ENCODE measurements at places on chromosomes 16 and 17.

DNA sequence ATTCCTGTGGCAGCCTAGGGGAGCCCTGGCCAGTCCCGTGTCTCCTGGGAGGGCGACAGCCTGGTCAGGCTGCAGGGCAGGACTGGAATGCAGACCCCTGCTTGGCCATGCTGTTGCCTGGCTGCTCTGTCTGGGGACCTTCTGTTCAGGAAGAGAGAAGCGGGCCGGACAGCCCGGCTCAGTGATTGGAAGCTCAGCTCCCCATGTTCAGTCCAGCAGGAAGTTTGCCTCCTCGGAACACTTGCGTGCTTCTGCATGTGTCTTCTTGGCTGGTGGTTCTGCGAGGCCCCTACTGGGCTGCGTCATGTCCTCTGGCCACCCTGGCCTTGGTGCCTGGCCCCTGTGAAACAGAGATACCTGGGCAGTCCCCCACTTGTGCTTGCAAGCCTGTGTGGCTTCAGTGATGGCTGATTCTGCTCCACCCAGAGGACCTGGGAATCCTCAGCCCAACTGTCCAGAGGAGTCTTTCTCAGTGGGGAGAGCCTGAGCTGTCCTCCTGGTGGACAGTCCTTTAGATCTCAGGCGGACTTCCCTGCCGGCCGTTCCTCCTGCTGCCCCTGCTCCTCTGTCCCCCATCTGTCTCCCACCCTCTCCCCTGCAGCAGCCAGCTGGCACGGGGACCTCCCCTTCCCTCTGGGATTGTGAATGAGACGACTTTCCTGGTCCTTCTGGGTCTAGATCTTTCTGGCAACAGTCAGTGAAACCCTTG lies 279.5 kb downstream of the SEC14L1 start:
- no peak for DNase-seq

DNA sequence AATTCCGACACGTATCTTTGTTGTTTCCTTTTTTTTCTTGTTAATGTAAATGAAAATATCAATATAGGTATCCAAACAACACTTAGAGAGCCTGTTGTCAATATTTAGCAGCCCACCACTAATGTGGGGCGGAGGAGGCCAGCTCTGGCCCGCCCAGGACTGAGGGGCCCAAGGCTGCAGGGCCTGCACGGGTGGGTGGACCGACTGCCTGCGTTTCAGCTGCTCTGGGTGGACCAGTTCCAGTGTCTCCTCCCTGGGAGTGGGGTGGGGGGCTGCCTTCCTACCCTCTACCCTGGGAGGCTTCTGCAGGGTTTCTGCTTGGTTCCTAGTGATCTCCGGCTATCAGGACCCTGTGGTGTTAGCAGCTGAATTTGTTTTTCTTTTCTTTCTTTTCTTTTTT lies 15.9 kb upstream of the ADGRG1 start:
- no peak for DNase-seq

GRCh38 chr17:50477976-50478375 lies 684 bp upstream of the RSAD1 start:
- DNase-seq = no peak

DNA sequence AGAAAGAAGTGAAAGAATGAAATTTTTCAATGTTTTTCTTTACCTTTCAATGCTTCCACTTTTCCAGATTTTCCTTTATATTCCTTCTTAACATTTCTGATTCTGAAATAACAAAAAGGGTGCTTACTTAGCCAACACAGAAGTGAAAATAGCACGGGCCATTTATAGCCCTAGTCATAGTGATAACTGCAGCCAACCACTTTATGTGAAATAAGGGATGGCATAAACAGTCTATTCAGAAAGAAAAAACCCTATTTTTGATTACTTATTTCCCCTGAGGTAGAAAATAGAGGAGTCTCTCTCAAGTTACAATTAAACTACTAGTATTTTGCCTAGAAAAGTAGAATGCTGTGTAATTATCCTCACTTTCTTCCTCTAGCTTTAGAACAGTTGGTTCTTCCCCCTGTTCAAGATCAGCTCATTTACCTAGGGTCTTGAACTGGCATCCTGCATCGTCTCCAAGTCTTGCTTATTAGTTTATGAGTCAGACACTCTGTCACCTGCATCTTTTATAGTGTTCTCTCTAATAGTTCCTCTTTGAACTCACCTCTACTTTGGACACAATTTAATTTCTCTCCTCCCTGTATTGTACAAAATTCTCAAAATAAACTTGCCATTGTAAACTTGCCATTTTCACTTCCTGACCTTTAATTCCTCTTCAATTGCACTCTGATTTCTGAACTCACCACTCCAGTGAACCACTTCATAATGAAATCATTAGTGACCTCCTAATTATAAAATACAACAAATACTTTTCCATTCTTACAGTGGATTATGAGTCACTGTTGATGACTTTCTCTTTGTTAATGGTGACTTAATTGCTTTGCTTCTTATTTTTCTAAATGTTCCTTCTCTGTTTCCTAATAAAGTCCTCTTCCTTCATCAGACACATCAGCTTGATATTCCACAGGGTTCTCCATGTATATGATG lies 23.6 kb downstream of the ABCA6 start:
- no peak for DNase-seq

- no peak for DNase-seq
Observed at GRCh38 chr17:30224419-30224960, 11.0 kb downstream of the SLC6A4 start.

DNA sequence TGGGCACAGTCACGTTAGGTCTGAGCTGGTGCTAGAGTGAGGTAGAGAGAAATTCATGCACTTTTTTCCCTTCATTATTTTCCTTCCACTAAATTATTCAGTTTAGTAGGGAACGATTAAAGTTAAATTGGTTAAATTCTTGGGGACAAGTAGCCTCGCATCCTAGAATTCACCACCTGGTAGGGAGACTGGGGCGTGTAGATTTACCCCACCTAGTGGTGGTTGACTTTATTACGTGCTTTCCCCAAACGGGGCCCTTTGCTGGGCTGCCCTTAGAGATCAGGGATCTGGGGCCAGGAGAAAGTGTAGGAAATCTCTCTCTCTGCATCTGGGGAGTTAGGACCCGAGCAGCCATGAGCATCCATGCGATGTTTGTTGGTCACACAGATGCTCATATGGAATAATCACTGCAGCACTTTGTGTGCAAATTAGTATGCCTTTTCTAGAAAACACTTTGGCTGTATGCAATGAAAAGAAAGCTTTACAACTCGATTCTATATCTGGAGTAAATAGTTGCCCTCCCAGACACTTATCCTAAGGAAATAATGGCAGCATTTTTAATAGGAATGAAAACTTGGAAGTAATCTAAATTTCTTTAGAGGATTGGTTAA lies 107.0 kb downstream of the PLCG2 start:
- peak; percentile 39 for DNase-seq

DNA sequence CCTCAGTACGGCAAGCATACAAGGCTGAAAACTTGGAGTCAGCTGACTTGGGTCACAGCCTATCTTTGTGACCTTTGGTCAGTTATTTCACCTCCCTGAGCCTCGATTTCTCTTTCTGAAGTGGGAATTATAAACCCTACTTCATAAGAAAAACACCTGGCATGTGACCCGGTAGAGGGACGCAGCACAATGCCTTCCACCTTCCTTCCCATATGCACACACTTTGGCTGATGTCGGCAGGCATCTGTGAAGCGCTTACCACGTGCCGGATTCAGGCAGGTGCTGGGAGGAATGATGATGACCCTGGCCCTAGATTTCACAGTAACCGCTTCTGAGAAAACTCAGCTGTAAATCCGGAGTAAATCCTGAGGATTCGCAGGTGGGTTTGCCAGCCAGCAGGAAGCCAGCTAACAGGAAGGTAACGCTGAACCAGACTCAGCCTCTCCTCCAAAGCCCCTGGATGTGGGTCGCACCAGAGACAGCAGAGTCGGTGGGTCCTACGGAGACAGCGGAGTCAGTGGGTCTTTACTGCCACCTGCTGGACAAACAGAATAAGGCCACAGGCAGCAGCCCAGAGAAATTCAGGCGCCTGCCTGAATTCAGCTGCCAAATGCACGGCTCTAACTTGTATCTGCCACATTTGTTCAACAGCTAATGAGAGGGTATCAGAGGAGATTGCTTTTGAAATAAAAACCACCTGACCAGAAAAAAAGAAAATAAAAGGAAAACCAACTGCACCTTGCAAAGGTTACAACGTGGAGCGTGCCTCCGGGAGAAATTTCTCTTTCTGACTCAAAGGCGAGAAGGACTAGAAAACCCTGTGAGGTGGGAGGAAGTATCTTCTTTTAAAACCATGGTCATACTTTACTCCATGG lies 16.6 kb downstream of the COPRS start:
- peak; percentile 68 for DNase-seq

DNA sequence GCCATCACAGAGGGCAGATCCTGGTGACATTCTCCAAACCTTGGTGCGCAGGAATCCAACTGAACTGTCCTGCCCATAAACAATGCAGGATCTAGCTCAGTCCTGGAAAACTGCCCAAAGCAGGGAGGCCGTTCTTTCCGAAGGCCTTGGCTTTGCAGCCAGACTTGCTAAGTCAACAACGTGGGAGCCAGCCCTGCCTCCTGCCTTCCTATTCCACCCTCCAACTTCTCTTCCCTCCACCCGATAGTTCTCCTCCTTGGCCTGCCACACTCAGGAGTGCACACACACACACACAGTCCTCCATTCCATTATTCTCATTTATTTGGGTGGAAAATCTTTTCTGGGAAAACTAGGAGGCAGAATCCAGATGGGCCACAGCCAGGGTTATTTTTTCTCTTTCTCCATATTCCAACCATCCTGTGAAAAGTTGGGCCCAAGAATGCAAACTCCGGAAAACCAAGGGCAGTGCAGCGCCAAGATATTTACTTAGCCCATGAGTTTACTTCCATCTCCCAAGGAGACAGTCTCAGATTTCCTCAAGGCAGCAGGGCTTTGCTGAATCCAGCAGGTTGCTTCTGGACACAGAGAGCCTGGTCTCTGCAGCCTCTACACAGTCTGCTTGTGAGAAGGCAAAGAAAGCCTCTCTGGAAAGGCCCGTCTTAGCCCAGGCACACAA lies 15.8 kb downstream of the COPRS start:
- no peak for DNase-seq

DNA sequence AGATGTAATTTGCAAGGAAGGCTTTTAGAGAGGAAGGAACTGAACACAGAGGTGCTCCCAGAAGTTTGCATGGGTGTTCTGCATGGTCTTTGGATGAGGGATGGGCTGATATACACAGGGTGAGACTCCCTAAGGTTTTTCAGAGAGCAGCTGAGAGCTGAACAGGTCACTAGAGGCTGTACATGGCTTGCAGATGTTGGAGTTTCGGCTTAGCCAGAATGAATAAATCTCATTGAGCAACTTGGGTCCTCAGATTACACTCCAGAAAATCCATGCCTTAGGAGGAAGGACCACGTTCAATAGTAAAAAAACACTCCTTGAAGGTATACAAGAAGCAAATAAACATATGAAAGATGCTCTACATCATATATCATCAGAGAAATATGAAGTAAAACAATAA lies 7.5 kb upstream of the ITGB3 start:
- DNase-seq = no peak

DNA sequence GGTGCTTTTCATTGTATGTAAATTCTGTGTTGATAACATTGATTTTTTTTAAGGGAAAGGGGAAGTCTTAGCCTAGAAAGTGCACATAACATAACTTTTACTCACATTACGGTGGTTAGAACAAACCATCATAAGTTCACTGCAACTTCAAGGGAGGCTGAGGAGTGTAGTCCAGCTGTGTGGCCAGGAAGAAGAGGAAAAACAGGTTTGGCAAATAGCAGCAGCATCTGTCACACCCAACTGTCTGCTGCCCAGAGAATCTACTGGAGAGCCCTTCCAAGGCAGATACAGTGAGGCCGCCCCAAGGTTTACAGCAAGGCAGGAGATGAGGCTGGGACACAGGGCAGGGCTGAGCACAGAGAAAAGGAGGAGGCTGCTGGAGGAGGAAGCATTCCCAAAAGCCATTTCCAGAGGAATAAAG lies 60.6 kb downstream of the AIPL1 start:
- DNase-seq = no peak

DNA sequence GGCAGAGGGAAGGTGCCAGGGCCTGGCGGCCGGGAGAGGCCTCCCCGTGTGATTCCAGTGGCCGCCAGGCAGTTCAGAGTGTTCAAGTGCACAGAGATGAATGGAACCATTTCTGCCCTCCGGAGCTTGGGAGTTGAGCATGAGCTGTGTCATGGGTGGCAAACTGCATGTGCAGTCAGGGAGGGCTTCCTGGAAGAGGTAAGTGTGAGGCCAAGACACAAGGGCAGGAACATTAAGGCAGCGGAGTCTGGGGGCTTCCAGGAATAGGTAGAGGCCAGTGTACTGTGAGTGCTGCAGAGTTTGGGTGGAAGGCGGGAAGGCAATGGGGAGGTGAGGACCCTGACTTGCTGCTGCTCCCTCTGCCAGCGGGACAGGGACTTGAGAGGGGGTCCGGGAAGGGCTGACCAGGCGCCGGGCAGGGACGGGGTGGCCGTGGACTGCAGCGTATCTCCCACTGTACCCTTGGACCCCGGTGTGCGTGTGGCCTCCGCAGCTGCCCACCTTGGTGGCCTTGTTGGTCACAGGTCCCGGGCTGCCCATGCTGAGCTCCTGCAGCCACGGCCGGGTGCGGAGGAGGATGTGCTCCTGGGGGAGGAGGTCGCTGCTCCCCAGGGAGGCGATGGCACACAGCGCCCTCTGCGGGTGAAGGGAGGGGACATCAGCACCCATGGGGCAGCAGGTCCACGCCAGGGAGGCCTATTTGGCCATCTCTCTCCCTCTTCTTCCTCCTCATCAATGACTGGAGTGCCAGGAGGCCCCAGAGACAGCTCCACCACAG lies 7.5 kb upstream of the CEP131 start:
- DNase-seq = no peak

- DNase-seq = peak; percentile 34
Observed at GRCh38 chr17:43753493-43754129, 5.0 kb downstream of the SOST start.

DNA sequence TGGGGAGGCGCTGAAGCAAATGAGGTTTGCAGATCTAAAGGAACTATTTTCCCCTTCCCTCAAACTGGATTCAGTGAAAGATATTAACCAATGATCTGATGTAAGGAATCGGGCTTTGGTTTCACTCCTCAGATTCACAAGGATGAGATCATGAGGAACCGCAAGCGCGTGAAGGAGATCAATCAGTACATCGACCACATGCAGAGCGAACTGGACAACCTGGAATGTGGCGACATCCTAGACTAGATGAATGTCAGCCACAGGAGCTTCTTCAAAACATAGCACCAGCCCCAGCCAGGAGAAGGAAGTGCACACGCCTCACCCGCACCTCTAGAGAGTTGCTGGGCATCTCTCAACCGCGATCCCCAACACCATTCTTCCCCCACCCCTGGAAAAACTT lies 22.5 kb downstream of the ATPAF2 start:
- no peak for DNase-seq

GRCh38 chr16:69618307-69618706 lies 52.5 kb downstream of the NFAT5 start:
- DNase-seq = no peak

All from activated CD4-positive, alpha-beta T cell treated with anti-CD3 and anti-CD28 coated beads, Interleukin-2, Interleukin-4, amounts not matched to agents 100 ng/mL and 50 ng/mL, durations not matched to agents 16 hours and 8 hours (primary cell).